ENCODE measurements at places on chromosomes 7 and 10. TPM values are rescaled to one million over a fixed set of nuclear protein-coding genes. Genes with fewer than 3 reads are reported as not detected.

The TAS2R41 gene
- polyA plus RNA-seq, result not detected

The ACBD7 gene
- polyA plus RNA-seq, result 0.08 TPM

The AQP1 gene
- polyA plus RNA-seq, result 151 TPM

The TOMM7 gene
- 621 TPM for polyA plus RNA-seq

The SEMA4G gene
- polyA plus RNA-seq, result 25.5 TPM

The SEC61A2 gene
- polyA plus RNA-seq, result 7.4 TPM

Data from ovary (tissue), 10 donors.